ENCODE measurements at places on chromosomes 1 and 21. TPM values are rescaled to one million over a fixed set of nuclear protein-coding genes. Genes with fewer than 3 reads are reported as not detected.

Gene RBM15
- total RNA-seq, result 26.2 TPM

Gene TRAF3IP3
- not detected for total RNA-seq

Gene KCNN3
- 1.8 TPM for total RNA-seq

Gene TTC4
- total RNA-seq, result 13.8 TPM

Gene OR2T2
- not detected for total RNA-seq

Gene JAM2
- 1.4 TPM for total RNA-seq

Gene CCDC30
- total RNA-seq, result 0.26 TPM

Gene MATN1
- total RNA-seq, result under 0.01 TPM

Gene MCOLN2
- total RNA-seq, result not detected

- peak; percentile 9 for DNase-seq
Observed at GRCh38 chr1:3695326-3696217, 43.3 kb downstream of the TP73 start.

DNA sequence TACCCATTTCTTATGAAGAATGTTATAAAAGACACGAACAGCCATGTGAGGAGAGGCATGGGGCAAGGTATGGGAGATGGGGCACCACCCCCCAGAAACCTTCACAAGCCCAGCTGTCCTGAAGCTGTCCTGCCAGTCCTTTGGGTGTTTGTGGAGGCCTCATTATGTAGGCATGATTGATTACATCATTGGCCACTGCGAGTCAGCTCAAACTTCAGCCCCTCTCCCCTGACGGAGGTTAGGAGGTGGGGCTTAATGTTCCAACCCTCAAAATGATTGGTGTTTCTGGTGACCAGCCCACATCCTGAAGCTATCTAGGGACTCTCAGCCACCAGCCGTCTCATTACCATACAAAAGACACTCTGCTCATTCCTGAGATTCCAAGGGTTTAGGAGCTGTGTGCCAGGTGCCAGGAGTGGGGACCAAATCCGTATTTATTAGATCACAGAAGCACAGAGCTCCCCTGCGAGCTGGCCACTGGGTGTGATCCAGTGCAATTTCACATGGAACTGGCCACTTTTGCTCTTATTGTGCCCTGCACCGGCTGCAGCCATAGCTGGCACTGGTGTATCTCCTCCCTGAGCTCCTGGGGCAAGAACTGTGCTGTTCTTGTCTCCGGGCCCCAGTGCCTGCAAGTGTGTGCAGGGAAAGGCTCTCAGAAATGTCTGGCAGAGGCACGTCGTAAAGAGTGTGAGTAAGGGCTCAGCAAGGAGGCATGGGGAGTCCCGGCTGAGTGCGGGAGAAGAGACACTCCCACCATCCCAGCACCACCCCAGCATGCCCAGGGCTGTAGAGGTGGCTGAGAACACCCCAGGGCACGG lies 10.5 kb downstream of the KIAA1614 start:
- no peak for DNase-seq

DNA sequence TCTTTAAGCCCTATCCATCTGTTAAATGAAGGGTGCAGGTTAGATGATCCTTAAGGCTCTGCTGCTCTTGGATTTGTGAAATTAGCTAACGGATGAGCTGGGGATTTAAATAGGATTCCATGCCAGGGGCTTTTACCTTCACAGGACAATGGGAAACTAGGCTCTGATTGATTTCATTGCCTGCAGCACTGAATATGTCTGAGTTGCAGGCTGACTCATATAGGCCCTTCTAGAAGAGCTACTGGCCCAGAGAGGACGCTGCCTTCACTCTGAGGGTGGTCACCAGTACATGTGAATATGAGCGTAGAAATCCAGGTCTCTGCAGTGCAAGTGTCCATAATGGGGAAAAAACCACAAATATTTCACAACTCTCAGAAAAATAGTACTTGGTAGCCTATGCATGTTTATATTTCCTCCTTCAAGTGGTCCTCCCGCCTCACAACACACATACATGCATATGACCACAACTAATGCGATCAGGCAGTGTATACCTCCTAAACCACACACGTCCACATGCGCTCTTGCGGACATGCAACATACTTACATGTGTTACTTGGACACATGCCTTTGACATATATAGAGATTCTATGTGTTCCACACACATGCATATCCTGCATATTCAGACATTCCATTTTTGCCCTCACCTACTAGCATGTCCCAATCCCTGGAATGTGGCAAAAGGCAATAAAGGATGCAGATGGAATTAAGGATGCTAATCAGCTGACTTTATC lies 233.8 kb upstream of the JUN start:
- no peak for DNase-seq

- peak; percentile 16 for DNase-seq
Observed at GRCh38 chr1:62175568-62176179, 19.0 kb upstream of the L1TD1 start.

- no peak for DNase-seq
Observed at GRCh38 chr1:59429656-59430055, 132.8 kb downstream of the FGGY start.

- no peak for DNase-seq
Observed at GRCh38 chr1:90726986-90727480, 9.9 kb upstream of the BARHL2 start.

- peak; percentile 85 for DNase-seq
Observed at GRCh38 chr1:204821476-204821875, 49.2 kb upstream of the NFASC start.

DNA sequence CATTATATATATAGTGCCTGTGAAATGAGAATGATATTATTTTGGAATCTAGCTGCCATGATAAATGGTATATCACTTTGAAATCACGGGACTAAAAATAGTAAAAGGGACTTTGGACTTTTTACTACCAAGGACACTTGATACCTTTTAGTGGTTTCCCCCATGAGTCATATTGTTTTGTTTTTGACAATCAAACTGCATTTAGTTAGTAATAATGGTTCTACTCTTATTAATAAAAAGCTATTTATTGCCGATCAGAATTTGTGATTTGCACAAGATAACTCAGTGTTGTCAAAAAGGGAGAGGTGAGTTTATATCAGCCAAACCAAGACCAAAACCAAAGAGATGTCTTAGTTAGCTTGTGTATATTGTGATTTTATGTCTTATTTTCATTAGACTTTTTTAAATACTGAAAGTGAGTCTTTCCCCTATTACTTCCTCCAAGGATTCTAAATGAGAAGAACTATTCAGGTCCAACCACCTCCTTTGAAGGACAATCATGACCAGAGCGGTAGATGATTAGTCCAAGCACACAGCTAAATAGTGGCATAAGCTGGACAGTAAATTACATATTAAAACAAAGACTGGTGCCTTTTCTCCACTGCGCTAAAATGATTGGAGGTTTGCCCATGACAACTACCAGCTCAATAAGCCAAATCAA lies 281.7 kb upstream of the ESRRG start:
- DNase-seq, result no peak

GRCh38 chr21:36976882-36977651 lies 10.6 kb upstream of the HLCS start:
- peak; percentile 84 for DNase-seq

GRCh38 chr1:91753878-91754277 lies 132.1 kb downstream of the TGFBR3 start:
- no peak for DNase-seq

DNA sequence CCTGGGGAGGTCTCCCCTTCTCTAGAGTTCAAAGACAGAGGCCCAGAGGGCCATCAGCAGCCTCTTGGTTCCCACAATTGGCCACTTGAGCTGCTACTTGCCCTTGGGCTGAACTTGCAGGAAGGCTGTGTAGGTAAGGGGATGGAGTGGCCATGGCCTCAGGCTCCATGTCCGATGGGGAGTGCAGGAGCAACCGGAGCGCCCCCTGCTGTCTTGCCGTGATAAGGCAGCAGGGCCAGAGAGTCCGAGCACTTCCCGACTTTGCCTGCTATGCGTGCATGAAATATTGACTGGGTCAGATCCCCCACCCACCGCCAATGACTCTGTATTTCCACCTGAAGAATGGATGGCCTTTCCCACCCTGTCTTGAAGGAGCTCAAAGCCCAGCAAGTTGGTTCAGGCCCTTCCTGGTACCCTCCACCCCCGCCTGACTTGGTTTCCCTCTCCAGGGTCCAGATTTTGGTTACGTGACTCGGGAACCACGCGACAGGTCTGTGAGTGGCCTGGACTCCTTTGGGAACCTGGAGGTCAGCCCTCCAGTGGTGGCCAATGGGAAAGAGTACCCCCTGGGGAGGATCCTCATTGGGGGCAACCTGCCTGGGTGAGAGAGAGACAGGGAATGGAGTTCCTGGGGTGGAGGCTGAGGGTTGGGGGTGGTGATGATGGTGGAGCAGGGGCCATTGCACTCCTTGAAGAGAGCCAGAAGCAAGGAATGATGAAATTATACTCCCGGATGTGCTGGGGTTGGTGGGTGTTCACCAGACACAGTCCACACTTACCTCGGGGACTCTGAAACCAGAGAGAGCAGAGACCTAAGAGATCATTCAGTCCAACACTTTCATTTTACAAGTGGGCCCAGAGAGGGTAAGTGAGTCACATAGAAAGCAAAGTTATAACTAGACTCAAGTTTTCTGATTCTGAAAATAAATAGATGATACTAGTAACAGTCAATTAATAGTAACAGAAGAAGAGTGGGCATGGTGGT lies 25.6 kb downstream of the PADI3 start:
- peak; percentile 6 for DNase-seq

GRCh38 chr1:222071387-222071786 lies 329.5 kb upstream of the DUSP10 start:
- no peak for DNase-seq

DNA sequence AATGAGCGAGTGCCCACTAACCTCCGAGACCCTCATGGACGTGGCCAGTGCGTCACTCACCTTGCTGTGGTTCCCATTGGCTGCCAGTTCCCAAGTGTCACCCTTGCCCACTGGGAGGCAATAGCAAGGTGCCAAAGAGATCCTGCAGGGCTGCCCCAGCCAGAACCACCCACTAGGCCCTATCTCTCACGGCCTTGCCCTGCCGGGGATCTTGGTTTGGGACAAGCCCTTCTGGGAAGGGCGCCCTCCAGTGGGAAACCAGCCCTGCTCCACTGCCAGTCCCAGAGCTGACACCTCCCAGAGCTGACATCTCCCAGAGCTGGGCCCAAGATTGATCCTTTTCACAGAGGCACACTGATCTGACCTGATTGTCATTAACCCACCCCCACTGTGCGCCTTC lies 2.1 kb upstream of the SELENON start:
- peak; percentile 26 for DNase-seq

- no peak for DNase-seq
Observed at GRCh38 chr1:116497656-116498055, 73.2 kb downstream of the CD58 start.

DNA sequence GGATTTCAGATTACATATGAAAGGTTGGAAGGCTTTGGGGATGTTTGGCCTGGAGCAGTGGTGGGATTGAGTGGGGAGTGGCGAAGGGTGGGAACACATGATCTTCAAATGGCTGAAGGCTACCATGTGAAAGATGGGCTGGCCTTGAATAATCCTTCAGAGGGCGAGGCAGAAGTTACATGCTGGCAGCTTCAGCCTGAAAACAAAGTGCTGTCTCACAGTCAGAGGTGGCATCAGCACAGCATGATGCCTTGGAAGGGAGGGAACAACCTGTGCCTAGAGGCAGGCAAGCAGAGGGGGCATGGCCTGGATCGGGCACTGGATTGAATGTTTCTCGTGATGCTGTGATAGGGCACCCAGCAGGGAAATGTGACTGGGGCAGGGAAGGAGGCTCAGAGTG lies 130.8 kb downstream of the BEND5 start:
- no peak for DNase-seq

GRCh38 chr1:114323959-114324661 lies 170.4 kb upstream of the SYT6 start:
- DNase-seq, result no peak

- no peak for DNase-seq
Observed at GRCh38 chr1:54989473-54989872, 9.0 kb downstream of the TMEM61 start.

- DNase-seq, result no peak
Observed at GRCh38 chr1:243346016-243346415, 90.2 kb downstream of the SDCCAG8 start.

DNA sequence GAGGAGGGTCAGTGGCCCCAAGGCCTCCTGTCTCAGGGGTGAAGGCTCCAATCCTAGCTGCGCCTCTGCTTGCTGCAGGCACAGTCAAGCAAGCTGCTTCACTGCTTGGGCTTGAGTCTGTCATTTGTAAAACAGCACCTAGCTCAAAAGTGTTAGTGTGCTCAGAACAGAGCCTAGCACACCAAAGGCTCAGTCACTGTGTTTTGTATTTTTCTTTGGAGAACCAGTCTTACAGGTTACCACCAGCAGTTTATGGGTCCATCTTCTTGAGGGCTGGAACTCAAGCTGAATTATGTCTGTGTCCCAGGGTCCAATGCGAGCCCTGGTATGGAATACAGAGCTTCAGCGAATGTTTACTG lies 113.6 kb downstream of the DMRTB1 start:
- DNase-seq, result no peak

- no peak for DNase-seq
Observed at GRCh38 chr1:231428377-231428776, 6.3 kb upstream of the EGLN1 start.

DNA sequence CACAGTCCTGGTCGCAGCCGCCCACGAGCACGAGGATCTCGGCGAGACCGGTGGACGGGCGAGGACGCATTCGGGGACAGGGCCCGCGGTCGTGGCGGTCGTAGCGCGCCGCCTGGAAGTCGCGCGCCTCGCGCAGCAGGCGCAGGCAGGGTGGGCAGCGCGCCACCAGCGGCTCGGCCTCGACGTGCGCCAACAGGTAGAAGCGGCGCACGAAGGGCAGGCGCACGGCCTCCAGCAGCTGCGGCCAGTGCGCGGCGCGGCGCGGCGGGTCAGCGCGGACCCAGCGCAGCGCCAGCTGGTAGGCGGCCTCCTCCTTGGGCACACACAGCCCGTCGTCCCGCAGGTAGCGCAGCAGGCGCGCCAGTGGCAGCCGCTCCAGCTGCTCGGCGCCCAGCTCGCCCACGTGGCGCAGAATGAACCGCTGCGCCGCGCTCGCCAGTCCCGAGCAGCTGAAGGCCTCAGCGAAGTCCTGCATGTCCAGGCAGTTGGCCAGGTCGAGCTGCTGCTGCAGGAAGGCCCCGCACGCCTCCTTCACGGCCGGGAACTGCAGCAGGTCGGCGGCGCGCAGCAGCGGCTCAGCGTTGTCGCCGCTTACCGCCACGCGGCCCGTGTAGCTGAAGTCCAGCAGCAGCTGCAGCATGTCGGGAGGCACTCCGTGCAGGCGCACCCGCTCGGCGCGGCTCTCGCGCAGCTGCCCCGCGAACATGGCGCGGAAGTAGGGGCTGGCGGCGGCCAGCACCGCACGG lies 573 bp downstream of the KLHL21 start:
- DNase-seq, result peak; percentile 63

DNA sequence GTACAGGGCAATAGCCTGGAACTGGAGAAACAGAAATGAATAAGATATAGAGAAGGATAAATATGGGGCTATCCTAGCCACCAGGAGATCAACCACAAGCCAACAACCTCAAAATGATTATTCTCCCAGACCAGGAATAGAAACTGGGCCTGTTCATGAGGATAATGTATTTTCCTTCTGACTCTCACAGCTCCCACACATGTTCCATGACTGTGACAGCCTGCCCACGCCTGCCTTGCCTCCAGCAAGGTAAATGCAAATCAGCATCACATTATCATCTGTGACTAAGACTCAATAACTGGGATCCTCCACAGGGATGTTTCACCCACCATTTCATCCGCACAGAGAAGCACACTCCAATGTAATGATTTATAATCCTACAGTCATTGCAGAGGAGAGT lies 3.3 kb downstream of the ENSA start:
- no peak for DNase-seq
